ENCODE measurements at places on chromosomes 7 and 10. TPM values are rescaled to one million over a fixed set of nuclear protein-coding genes. Genes with fewer than 3 reads are reported as not detected.

GCC1 gene
- 13.1 TPM for total RNA-seq

NPY4R2 gene
- total RNA-seq = not detected

TRIM50 gene
- total RNA-seq = 0.18 TPM

ACHE gene
- 25.6 TPM for total RNA-seq

PRPS1L1 gene
- total RNA-seq = not detected
